ENCODE measurements at places on chromosomes 4 and X.

DNA sequence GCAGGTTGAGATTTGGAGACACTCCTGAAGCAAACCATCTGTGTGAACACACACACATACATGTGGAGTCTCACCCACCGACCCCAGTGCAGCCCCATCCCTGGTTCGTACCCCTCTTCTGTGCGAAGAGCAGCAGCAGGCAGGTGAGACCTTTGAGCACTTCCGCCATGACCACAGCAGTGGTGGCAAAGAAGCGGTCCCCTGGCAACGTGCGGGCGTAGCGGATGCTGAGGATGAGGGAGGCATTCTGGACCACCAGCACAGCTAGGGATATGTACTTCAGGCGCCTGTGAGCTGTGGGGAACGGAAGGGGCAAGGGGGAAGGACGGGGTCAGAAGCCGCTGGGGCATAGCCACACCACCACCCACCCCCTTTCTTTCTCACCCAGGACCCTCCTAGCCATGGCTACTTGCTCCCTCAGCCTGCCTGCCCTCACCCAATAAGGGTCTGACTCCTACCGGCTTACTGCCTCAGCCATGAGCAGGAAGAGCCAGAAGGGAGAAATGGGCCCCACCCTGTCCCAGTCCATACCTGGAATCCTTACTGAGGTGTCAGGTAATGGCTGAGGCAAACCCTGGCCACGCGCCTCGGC is 1.6 kb downstream of the SLC35A2 start:
- DNase-seq = no peak

DNA sequence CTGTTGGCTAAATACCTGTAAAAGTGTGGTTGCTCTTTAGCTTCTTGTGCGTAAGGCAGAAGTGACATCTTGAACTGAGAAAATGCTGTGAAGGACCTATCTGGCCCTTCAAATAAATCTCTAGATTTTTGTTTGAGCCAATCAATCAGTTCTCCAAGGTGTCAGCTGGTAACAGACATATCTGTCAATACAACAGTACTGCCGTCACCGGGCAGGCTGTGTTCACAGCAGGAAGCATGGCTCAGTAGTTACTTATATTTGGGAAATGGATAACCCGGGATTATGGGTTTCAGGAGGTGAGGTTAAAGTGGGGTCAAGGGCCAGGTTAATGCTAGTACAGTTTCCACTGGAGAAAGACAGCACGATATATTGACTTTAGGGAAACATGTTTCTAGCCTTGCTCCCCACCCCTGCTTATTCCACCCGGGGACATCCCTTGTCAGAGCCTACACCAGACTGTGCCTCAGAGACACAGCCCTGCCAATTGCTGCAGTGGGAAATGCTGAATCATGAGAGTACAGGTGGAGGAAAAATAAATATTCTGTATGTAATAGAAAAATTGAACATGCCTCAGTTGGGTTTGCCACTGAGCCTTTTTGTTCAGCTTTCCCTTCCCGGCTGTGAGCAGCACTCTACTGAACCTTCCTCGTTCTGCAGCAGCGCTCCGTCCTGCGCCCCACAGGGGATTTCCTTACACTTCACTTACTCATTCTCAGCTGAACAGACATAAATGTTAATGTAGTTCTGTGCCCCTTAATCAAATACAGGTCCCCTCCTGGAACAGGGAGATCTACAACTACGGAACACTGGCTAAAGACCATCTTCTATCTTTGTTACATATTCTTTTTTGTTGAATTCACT is 121.1 kb downstream of the MGST2 start:
- DNase-seq = no peak

GRCh38 chr4:76607266-76607799 is 172.3 kb downstream of the SHROOM3 start:
- no peak for DNase-seq

GRCh38 chrX:108087792-108088191 is 3.5 kb downstream of the PSMD10 start:
- no peak for DNase-seq

DNA sequence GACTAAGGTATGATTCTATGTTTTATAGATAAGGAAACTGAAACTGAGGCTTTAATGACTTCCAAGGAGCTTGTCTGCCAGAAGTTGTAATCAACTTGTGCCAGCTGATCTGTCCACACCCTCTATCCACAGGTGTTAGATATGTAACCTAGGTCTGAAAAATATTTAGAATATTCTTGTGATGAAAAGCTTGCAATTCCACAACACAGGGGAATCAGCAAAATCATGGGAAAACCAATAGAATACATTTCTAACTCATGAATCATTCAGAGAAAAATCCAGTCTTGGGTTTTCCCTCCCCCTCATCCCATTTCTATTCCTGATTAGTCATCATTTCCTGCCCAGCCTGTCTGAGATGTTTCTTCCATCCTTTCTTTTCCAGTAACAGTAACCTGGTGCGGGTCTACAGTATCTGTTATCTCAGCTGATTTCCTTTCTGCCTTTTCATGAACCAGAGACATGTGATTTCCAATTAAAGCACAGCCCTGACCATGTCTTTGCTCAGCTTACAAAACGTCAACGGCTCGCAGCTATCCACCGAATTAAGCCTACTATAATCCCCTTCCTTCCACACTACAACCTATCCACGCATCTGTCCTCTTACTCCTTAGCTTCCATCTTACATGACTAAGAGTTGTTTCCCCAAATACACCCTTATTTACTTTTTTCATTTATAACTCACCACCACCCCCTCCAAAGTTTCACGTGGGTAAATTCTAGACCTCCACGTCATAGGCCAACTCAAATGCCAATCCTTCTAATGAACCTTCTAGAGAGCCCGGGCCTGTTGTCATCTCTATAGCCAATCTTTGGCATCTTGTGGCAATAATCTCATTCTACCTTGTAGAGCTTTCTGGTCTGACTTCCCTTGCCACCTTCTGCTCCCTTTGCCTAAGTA is 961 bp upstream of the NOCT start:
- no peak for DNase-seq

DNA sequence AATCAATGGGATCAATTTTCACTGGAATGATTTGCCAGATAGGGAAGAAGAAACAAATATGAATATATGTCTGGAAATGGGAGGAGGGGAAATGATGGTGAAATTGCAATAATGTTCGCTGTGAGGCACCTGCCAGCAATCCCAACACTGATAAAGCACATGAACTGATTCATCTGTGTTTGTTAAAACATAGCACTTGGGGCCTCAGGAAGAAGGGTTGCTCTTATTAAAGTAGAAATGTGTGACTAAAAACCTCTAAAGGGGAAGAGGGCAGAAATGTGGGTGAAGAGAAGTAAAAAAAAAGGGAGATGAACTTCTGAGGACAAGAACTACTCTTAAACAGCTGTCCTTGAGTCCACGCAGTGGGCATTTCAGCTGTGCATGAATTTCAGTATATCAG is 101.4 kb downstream of the C4orf51 start:
- DNase-seq = no peak

DNA sequence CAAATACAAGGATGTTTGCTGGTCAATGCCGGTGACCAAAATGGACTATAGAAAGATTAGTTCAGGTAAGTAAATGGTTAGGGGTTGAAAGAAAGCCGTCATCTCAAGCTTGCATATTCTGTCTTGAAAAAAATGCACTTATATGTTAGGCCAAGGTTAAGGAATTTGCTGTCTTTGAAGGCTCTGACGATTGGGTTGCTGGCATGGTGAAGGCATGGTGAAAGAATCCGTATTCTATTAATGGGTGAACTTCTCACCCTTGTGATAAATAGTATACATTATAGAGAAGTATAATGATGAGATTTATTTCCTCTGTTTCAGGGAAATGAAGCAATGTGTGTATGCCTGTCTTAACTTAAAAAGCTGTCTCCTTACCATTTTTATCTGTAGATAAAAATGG is 132.6 kb downstream of the ADGRL3 start:
- no peak for DNase-seq

DNA sequence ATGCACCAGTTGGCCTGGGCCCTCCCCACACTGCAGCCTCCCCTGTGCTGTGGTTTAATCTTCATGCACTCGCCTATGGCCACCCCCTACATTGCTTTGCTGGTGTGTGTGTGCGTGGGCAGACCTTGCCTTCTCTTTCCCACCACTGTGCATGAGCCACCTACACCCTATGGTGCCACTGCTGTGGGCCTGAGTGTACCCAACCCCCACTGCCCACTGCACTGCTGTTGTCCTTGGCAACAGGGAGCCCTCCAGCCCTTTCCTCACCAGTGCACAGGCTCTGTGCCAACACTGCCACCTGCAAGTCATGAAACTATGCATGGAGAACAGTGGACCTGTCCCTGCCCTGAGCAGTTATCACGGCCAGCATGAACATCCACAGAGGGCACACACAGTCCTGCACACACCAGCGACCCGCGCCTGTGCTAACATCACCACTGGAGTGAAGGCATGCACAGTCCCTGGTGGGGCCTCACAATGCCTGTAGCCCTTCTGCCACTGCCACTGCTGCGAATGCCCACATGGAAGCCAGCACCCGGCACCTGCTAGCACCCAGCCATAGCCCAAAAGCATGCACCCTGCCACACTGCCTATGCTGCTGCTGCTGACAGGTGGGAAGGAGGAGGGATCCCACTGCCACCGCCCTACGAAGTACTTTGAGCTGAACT is 237.8 kb upstream of the ARSJ start:
- DNase-seq = no peak

- DNase-seq = no peak
Observed at GRCh38 chrX:136310411-136310810, 9.6 kb downstream of the ADGRG4 start.

- no peak for DNase-seq
Observed at GRCh38 chr4:858041-858481, 32.1 kb upstream of the CPLX1 start.

GRCh38 chr4:99383833-99384392 is 31.4 kb upstream of the ADH1C start:
- DNase-seq = no peak

GRCh38 chr4:55791666-55792065 is 27.9 kb upstream of the EXOC1L start:
- DNase-seq = no peak

DNA sequence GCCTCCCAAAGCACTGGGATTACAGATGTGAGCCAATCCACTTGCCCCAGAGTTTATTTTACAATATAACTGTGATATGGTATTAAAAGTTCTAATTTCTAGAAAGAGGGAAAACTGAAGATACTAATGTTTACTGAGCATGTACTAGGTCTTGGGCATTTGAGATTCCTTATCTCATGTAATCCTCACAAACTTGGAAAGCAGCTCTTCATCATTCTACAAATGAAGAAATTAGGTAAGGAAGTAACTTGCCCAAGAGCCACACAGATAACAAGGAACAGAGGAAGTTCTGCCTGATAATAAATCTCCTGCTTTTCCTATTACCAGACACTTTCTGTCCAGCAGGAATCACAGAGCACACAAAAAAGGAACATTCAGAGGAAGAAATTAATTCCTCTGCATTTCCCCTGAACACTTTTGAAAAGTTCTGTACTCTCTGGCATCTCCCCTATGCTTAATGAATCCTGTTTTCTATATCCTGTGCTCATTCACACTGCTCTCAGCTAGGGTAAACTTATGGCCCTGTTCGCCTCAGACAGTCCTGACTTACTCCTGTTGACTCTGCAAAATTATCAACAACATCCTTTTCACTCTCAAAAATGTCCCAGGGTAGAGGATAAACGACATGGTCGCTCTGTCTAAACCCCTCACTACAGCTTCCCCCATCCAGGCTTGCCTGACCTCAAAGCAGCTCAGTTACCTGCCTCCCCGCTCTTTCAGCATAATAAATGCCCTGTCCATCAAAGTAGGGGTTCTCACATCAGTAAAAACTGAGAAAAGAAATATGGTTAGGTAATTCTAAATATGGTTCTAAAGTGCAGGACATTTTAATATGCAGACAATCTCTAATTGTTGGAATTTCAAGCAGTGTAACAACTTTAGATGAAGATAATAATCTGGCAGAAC is 13.6 kb downstream of the SH3RF1 start:
- no peak for DNase-seq

DNA sequence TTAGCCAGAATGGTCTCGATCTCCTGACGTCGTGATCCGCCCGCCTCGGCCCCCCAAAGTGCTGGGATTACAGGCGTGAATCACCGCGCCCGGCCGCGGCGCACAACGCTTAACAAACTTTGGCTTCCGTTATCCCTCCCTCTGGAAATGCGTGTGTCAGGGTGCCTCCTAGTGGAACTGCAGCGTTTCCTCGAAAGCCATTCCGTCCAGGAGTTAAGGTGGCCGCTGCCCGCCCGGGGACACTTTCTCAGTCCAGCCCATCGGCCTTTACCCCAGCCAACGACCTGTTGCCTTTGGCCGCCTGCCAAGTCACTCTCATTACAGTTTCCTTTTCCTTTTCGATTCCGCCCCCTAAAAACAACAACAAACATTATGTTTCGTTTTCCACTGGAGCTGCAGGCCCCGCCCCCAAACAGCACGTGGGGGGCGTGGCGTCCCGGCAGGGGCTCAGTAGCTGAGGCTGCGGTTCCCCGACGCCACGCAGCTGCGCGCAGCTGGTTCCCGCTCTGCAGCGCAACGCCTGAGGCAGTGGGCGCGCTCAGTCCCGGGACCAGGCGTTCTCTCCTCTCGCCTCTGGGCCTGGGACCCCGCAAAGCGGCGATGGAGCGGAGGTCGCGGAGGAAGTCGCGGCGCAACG is at the start of gene HERC5:
Gene HERC5, plus strand, starts transcription at position 450 of the 637 bp plus-strand sequence. Its CDS starts 151 bp downstream, at position 601.
- DNase-seq = peak; percentile 25

- DNase-seq = no peak
Observed at GRCh38 chr4:71287305-71287704, 51.5 kb upstream of the SLC4A4 start.

- no peak for DNase-seq
Observed at GRCh38 chr4:81620442-81620841, 148.7 kb upstream of the RASGEF1B start.

DNA sequence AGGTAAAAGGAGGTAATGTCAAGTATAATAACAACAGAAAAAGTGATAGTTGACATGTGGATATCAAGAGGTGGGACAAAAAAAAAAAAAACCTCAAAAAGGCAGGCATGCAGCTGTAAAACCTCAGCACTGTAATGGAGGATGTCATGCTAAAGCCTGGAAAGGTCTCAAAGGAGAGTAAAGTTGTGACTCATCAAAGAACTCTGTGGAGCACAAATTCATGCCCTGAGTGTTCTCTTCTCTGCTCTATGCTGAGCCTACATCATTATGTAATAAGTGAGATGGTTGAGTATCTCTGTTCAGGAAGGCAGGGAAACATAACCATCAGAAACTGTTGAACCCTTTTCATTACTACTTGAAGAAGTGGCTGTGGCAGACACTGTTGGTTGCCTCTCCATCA is 597.8 kb downstream of the BCOR start:
- DNase-seq = no peak

- DNase-seq = no peak
Observed at GRCh38 chrX:72159769-72160168, 21.8 kb upstream of the PIN4 start.

Data from NCI-H2081 treated with DMSO at 0.1 percent for 48 hours (cell line).